Activated T-cell treated with anti-CD3 and anti-CD28 coated beads, Interleukin-2, amount 50 U/mL, for 72 hours (primary cell): ENCODE measurements at places on chromosomes 5 and 9. TPM values are rescaled to one million over a fixed set of nuclear protein-coding genes. Genes with fewer than 3 reads are reported as not detected.

The STOML2 gene
- total RNA-seq, result 169 TPM

The SLC1A3 gene
- total RNA-seq, result 1.5 TPM

The SCGB3A2 gene
- total RNA-seq, result not detected

The HSPB3 gene
- not detected for total RNA-seq

The SLC34A3 gene
- 0.12 TPM for total RNA-seq

The IFNK gene
- total RNA-seq, result not detected

The IQGAP2 gene
- total RNA-seq, result 108 TPM

The KIF24 gene
- 7.4 TPM for total RNA-seq

The TOR2A gene
- total RNA-seq, result 12.5 TPM

The PTAR1 gene
- 75.0 TPM for total RNA-seq

The WNK2 gene
- 1.1 TPM for total RNA-seq

The BARHL1 gene
- not detected for total RNA-seq

The C5orf63 gene
- 16.0 TPM for total RNA-seq

The NNT gene
- total RNA-seq, result 138 TPM

The MARVELD2 gene
- 0.74 TPM for total RNA-seq

The RNF183 gene
- total RNA-seq, result 0.69 TPM

The SPATA31E1 gene
- not detected for total RNA-seq

The INSL4 gene
- not detected for total RNA-seq

The LCN2 gene
- total RNA-seq, result not detected

The TYRP1 gene
- not detected for total RNA-seq

The UGCG gene
- total RNA-seq, result 15.1 TPM

The SV2C gene
- 0.19 TPM for total RNA-seq

The PCDHGB1 gene
- not detected for total RNA-seq

The KIF12 gene
- not detected for total RNA-seq

The TERT gene
- total RNA-seq, result 5.1 TPM

The PCDHA9 gene
- not detected for total RNA-seq

The SH3GLB2 gene
- total RNA-seq, result 41.3 TPM

The PHF24 gene
- 1.1 TPM for total RNA-seq

The DMRT2 gene
- not detected for total RNA-seq

The RABEPK gene
- total RNA-seq, result 28.1 TPM

The DAPK1 gene
- total RNA-seq, result 37.8 TPM

The PAXX gene
- total RNA-seq, result 51.8 TPM

The SELENOP gene
- total RNA-seq, result 0.34 TPM

The FOXD4L3 gene
- not detected for total RNA-seq

The ADAMTS19 gene
- total RNA-seq, result not detected

The PITX1 gene
- total RNA-seq, result 0.76 TPM

The NKD2 gene
- 25.0 TPM for total RNA-seq

The SHC3 gene
- not detected for total RNA-seq

The DBN1 gene
- 98.8 TPM for total RNA-seq

The TAF11L14 gene
- total RNA-seq, result not detected

The IFNA5 gene
- total RNA-seq, result not detected

The ARL14EPL gene
- total RNA-seq, result not detected

The NACC2 gene
- total RNA-seq, result 8.4 TPM

The LCN1 gene
- total RNA-seq, result not detected
